CD14-positive monocyte (primary cell): ENCODE measurements at places on chromosomes 2 and 18. TPM values are rescaled to one million over a fixed set of nuclear protein-coding genes. Genes with fewer than 3 reads are reported as not detected.

TRIM43 gene
- not detected in 2 replicates for polyA plus RNA-seq

ANKRD30B gene
- polyA plus RNA-seq = not detected

DNA sequence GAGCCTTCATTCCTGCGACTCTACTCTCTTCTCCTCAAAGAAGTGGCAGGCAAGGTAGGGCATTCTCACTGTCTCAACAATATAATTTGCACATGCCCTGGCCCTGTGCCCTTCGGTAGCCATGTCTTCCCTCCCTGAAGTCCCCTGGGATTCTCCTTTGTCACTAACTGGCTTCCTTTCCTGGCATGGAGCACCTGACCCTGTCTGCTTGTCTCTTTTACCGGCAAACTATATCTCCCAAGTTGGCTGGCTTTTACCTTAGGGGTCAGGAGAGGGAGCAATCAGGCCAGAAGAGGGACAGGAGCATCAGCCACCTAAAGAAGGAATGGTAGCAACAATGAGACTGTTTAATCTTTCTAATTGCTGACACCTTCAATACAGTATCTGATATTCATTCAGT is 51.9 kb upstream of the RMDN2 start:
- DNase-seq = no peak
- H3K4me3 ChIP-seq = no peak overlapping the region
- H3K36me3 ChIP-seq = no peaks in the 10 kb centered on the region
- no peak overlapping the region for H3K27ac ChIP-seq
- H3K27me3 ChIP-seq = no peaks in the 10 kb centered on the region
- H3K4me1 ChIP-seq = peaks cover 22% of the 10 kb centered on the region

DNA sequence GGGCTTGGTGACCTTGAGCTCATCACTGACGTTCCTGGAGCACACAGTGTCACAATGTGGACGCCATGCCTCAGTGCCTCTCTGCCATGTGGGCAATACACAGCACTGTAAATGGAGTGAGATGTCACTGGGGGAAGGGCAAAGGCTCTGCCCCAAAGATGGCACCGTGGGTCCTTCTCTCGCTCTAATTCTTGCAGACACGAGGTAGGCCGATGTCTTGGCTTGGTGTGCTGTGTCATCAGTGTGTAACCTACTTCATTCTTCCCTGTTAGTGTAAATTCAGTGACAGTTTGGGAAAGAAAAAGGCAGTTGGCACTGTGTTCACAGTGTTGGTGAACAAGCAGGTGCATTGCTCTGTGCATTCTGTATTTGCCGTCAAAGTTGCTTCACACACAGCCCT is 309.3 kb upstream of the MYT1L start:
- H3K27ac ChIP-seq = no peak overlapping the region
- no peaks in the 10 kb centered on the region for H3K27me3 ChIP-seq
- DNase-seq = no peak
- no peaks in the 10 kb centered on the region for H3K4me1 ChIP-seq
- no peaks in the 10 kb centered on the region for H3K36me3 ChIP-seq

- H3K27me3 ChIP-seq = no peaks in the 10 kb centered on the region
- DNase-seq = no peak
- H3K4me3 ChIP-seq = no peak overlapping the region
- no peaks in the 10 kb centered on the region for H3K36me3 ChIP-seq
- no peaks in the 10 kb centered on the region for H3K4me1 ChIP-seq
- H3K27ac ChIP-seq = no peak overlapping the region
Observed at GRCh38 chr2:161606327-161606726, 17.9 kb upstream of the SLC4A10 start.

DNA sequence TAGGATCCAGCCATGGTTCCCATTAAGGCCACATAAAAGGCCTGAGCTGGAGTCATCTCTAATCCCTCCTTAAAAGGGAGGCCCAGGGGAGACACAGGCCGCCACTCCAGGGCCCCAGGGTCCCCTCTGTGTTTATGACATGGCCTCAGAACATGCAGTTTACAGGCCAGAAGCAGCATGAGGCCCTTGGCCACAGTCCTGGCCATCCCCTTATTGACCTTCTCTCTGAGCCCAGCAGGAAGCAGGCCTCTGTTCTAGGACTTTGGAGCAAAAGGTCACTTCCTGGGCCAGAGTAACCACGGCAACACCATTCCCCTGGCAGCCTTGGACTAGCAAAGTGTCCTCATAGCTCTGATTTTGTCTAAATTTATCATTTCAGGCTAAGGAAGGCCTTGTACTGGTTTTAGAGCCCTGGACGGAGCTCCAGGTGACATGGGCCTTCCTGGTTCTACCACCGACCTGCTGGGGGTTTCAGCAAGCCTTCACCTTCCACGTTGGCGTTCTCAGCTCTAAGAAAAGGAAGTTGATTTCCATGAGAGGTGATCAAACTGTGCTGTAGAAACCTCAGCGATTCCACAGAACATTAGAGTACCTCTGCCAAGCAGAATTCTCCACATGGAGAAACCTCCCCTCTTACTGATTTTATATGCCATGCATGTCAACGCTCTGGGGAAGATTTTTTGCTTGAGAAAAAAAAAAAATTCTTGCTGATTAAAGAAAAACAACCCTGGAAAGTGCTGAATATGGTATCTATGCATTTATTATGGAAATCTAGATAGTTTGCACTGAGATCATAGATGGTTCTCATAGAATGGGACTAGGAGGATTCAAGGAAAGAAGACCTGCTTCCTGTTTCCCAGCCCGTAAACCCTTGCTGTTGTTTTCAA is 53.7 kb downstream of the HS1BP3 start:
- no peaks in the 10 kb centered on the region for H3K36me3 ChIP-seq
- no peak overlapping the region for H3K4me3 ChIP-seq
- peaks cover 35% of the 10 kb centered on the region for H3K4me1 ChIP-seq
- H3K27me3 ChIP-seq = no peaks in the 10 kb centered on the region
- no peak overlapping the region for H3K27ac ChIP-seq
- no peak for DNase-seq

- H3K4me1 ChIP-seq = no peaks in the 10 kb centered on the region
- DNase-seq = no peak
- H3K27me3 ChIP-seq = no peaks in the 10 kb centered on the region
- H3K36me3 ChIP-seq = no peaks in the 10 kb centered on the region
- H3K4me3 ChIP-seq = no peak overlapping the region
Observed at GRCh38 chr2:100928235-100928634, 73.9 kb upstream of the RPL31 start.

GRCh38 chr2:189582809-189583192 is 2.2 kb upstream of the SLC40A1 start:
- no peak overlapping the region for H3K4me3 ChIP-seq
- H3K27ac ChIP-seq = no peak overlapping the region
- no peaks in the 10 kb centered on the region for H3K36me3 ChIP-seq
- peaks cover 27% of the 10 kb centered on the region for H3K4me1 ChIP-seq

GRCh38 chr2:98985905-98986666 is 50.1 kb upstream of the CRACDL start:
- no peak for DNase-seq
- no peak overlapping the region for H3K4me3 ChIP-seq

GRCh38 chr2:219109471-219109870 is 48.8 kb upstream of the IHH start:
- H3K27ac ChIP-seq = peak overlapping the region; percentile 40
- peaks cover 34% of the 10 kb centered on the region for H3K4me1 ChIP-seq
- H3K36me3 ChIP-seq = no peaks in the 10 kb centered on the region
- DNase-seq = peak; percentile 11

DNA sequence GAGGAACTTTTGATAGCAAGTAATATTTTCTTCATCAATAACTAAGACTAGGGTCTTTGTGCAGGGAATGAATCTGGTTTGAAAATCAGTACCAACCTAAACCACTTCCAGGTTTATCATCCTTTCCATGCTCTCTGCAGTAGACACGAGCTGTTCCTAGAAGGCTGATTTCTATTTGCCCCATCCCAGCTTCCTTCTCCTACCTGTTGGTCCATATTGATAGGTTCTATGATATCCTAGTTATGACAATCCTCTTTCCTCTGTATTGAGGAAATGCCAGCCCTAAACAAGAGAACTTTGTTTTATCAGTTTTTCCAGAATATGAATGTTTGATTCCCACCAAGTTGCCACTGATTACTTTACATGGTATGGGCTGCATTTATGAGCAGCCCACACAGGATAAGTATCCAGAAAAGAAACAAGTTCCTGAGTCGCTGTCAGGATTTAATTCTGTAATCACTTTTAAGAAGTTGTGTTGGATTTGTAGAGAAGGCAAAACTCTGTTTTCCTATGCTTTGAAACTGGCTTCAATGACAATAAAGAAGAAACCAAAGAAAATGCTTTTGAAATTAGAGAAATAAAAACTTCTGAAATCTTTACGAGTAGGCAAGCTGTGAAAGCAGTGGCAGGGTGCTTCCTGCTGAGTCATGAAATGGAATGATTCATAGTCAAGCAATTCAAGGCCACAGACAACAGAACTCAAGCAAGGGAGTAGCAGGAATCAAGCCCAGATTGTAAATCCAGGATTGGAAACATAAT is 37.3 kb upstream of the TANK start:
- DNase-seq = peak; percentile 80
- peaks cover 21% of the 10 kb centered on the region for H3K4me1 ChIP-seq
- H3K27me3 ChIP-seq = no peaks in the 10 kb centered on the region

GRCh38 chr2:88680266-88680902 is 11.1 kb upstream of the RPIA start:
- H3K4me1 ChIP-seq = peaks cover 31% of the 10 kb centered on the region
- peak overlapping the region; percentile 72 for H3K27ac ChIP-seq
- H3K4me3 ChIP-seq = peak overlapping the region; percentile 53
- H3K27me3 ChIP-seq = no peaks in the 10 kb centered on the region
- no peaks in the 10 kb centered on the region for H3K36me3 ChIP-seq

GRCh38 chr2:147222506-147222905 is 622.3 kb upstream of the ACVR2A start:
- H3K27me3 ChIP-seq = no peaks in the 10 kb centered on the region
- no peak overlapping the region for H3K4me3 ChIP-seq
- no peaks in the 10 kb centered on the region for H3K4me1 ChIP-seq
- no peak overlapping the region for H3K27ac ChIP-seq
- H3K36me3 ChIP-seq = no peaks in the 10 kb centered on the region

- no peaks in the 10 kb centered on the region for H3K36me3 ChIP-seq
- no peaks in the 10 kb centered on the region for H3K27me3 ChIP-seq
- no peak overlapping the region for H3K27ac ChIP-seq
- DNase-seq = no peak
Observed at GRCh38 chr2:224271617-224272236, 130.2 kb downstream of the FAM124B start.

DNA sequence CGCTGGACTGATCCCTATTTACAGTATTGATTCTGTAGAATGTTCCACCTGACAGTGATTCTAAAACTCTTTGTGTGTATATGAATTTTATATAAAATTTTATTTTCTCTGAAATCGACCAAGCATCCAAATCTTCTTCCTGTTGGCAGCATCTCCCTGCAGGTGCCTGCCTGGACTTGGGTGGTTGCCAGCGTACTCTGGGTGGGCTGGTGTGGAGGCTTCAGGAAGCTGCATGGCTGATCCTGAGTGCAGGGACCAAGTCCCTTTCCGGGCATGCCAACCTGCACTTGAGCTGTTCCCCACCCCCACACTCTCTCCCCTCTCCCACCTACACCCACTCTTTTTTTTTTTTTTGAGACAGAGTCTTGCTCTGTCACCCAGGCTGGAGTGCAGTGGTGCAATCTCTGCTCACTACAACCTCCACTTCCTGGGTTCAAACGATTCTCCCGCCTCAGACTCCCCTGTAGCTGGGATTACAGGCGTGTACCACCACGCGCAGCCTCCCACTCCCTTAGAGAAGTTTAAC is 53.2 kb upstream of the ALKAL2 start:
- no peak overlapping the region for H3K4me3 ChIP-seq
- H3K27ac ChIP-seq = no peak overlapping the region
- H3K27me3 ChIP-seq = no peaks in the 10 kb centered on the region
- no peak for DNase-seq

DNA sequence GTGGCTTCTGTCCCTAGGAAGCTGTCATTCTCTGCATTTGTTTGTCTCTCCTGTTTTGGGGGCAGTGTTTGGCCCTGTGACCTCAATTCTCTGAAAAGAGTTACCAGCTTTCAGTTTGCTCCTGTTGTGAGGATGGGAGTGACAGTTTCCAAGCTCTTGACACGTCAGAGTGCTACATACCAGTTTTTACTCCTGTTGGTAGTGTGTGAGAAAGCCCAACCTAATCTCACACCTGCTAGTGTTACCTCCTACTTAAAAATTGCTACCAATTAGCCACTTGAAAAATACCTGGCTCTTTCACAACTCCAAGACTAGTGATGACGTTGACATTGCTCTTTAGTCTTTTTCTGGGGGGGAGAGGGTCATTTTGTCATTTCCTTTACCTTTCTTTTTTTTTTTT is 14.1 kb downstream of the SKA1 start:
- peaks cover 13% of the 10 kb centered on the region for H3K36me3 ChIP-seq
- no peak overlapping the region for H3K4me3 ChIP-seq
- H3K27me3 ChIP-seq = no peaks in the 10 kb centered on the region
- no peak overlapping the region for H3K27ac ChIP-seq
- no peak for DNase-seq

DNA sequence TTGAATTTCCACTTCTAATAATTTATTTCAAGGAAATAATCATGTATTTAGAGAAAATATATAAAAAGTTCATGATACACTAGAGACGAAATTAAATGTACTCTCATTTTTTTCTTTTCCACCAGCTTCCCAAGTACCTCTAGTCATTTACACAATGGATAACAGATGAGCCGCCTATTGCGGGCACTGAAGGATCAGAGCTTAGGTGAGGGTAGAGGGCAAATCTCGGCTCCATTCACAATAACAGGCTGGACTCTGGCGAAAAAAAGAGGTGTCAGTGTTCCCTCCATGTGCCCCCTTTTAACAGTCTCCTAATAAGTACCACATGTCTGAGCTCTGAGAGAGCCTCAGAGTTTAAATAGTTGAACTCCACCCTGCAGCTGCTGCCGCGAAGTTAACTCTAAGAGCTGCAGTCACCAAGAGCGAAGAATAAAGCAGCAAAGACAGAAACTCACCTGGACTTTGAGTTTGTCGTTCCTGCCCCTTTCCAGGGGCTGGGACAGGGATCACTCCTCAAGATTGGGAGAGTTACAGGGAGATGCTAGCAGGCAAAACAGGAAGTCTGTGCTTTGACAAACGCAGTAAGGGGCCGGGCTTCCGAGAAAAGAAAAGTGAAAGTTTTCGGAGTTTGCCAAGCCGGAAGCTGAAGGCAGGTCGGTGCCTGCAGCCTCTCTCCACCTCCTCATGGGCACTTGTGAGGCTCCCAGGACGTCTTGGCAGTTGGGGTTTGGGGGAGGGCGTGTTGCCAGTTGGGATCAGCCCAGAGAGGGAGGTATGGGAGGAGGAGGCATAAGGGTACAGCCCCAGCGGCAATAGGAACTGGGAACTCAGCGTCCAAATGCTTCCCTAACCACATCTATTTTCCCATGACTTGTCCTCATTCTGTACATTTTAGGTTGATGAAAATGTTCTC is at the start of gene SP110:
Gene SP110, minus strand, starts transcription at position 566 of the 913 bp plus-strand sequence. CDS start 3,057 bp downstream, outside the sequence.
- H3K27ac ChIP-seq = peak within 1 kb of the TSS; percentile 94
- peaks cover 64% of the 10 kb centered on the region for H3K4me1 ChIP-seq
- no peaks in the 10 kb centered on the region for H3K27me3 ChIP-seq
- peak; percentile 78 for DNase-seq
- peaks cover 23% of the 10 kb centered on the region for H3K36me3 ChIP-seq
- H3K4me3 ChIP-seq = peak within 1 kb of the TSS; percentile 99

DNA sequence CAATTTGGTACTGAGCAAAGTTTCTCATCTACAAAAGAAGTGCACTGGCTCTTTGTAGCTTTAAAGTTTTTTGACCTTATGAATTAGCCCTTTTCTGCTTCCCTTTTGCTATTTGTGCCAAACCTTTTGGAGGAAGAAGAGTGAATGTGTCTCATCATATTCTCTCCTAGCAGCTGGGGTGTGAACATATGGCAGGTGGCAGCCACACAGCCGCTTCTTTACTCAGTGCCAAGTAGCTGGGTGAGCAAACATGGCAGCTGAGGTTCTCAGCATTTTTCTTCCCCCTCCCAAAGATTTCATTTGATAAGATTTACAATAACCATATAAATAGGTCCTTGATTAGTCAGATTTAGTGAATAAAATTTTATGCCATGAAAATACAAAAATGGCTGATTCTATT is 46.7 kb upstream of the STK17B start:
- peaks cover 23% of the 10 kb centered on the region for H3K4me1 ChIP-seq
- no peak overlapping the region for H3K4me3 ChIP-seq
- H3K27me3 ChIP-seq = no peaks in the 10 kb centered on the region
- no peaks in the 10 kb centered on the region for H3K36me3 ChIP-seq
